ENCODE measurements at places on chromosomes 12 and 14.
A peak's percentile ranks its signal among the peaks of the same experiment; 100 is the strongest.

- DNase-seq = no peak
Observed at GRCh38 chr14:90103808-90104207, 42.0 kb downstream of the KCNK13 start.

GRCh38 chr12:11769723-11770514, 120.4 kb downstream of the ETV6 start:
- DNase-seq = peak; percentile 46

DNA sequence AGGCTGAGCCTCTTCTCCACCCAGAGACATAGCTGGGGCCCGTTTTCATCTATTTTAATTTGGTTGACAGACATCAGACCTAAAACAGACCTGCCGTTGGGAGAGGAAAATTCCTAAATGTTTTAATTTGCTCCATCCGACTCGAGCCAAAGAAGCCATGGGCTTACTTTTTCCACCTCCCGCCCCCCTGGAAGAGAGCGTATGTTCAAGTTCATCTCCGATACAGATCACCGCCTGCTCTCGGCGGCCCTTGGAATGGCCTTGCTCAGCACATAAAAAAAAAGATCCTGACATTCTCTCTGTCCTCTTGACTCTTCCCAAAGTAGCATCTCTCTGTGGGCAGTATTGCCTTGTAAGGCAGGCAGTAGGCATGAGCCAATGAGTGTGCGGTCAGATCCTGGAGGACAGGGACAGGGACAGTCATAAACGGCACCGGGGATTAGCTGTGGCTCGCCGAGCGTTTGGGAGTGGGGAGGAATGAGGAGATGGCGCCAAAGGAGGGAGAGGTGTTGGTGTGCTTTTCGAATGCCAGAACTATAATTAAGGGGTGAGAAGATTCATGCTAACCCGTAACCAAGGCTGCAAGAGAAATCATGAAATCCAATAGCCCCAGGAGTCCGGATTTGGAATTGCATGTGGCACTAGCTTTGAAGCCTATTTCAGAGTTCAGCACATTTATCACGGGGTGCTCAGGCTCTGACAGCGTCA, 47.9 kb upstream of the MEG3 start:
- no peak for DNase-seq

- no peak for DNase-seq
Observed at GRCh38 chr14:89849931-89850330, 104.6 kb downstream of the EFCAB11 start.

- DNase-seq = no peak
Observed at GRCh38 chr14:88929656-88930436, 105.4 kb downstream of the TTC8 start.

GRCh38 chr12:126397071-126397581, 1331.9 kb downstream of the AACS start:
- no peak for DNase-seq

DNA sequence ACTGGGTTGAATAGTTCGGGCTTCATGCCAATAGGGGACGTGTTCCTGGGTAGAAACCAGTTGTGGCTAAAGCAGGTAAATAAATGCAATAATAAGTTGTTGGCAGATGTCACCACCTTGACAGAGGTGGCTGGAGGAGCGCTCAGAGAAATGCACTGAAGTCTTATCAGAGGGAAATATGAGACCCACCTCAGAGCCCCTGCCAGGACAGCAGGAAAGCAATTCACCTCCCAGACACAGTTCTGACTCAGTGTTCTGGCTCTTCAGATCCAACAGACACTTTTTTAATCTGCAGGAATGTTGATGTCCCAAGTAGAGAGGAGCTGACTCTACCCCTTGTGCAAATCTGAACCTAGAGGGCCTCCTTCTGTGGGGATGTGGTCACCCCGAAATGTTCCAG, 687.1 kb upstream of the FBXO33 start:
- DNase-seq = no peak

DNA sequence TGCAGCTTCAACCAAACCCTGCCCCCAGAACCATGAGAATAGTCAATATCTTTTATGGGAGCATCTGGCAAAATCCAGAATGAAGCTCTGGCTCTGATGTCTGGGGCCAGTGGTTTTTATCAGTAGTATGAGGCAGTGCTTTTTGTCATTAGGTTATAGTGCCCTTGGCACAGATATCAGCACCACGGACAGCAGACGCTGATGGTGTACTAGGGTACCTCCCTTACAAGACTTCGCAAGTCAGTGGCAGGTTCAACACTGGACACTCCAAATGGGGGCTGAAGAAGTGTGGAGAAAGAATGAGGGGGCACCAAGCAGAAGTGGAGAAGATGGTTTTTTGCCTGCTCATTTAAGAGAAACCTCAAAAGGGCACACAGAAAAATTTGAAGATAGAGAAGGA, 68.2 kb upstream of the E2F7 start:
- no peak for DNase-seq

All from CD4-positive, alpha-beta T cell treated with Interleukin-6 for 4 hours (primary cell).